ENCODE measurements at places on chromosomes 7 and 10. TPM values are rescaled to one million over a fixed set of nuclear protein-coding genes. Genes with fewer than 3 reads are reported as not detected.

The ANXA7 gene
- total RNA-seq, result 115 TPM

The TMEM196 gene
- total RNA-seq, result not detected

The CHAT gene
- total RNA-seq, result not detected

The GHRHR gene
- total RNA-seq, result not detected

The C10orf53 gene
- total RNA-seq, result not detected

The TNKS2 gene
- total RNA-seq, result 27.0 TPM

The DNAJC12 gene
- total RNA-seq, result 0.98 TPM

The MMP21 gene
- total RNA-seq, result not detected

The MACC1 gene
- total RNA-seq, result not detected

The ATXN7L1 gene
- total RNA-seq, result 4.6 TPM

The SPDYE11 gene
- not detected for total RNA-seq
